ENCODE measurements at places on chromosomes 7 and 10.

- peak; percentile 79 for DNase-seq
These were observed 24.9 kb downstream of the NRBF2 start for GRCh38 chr10:63157845-63158624.

DNA sequence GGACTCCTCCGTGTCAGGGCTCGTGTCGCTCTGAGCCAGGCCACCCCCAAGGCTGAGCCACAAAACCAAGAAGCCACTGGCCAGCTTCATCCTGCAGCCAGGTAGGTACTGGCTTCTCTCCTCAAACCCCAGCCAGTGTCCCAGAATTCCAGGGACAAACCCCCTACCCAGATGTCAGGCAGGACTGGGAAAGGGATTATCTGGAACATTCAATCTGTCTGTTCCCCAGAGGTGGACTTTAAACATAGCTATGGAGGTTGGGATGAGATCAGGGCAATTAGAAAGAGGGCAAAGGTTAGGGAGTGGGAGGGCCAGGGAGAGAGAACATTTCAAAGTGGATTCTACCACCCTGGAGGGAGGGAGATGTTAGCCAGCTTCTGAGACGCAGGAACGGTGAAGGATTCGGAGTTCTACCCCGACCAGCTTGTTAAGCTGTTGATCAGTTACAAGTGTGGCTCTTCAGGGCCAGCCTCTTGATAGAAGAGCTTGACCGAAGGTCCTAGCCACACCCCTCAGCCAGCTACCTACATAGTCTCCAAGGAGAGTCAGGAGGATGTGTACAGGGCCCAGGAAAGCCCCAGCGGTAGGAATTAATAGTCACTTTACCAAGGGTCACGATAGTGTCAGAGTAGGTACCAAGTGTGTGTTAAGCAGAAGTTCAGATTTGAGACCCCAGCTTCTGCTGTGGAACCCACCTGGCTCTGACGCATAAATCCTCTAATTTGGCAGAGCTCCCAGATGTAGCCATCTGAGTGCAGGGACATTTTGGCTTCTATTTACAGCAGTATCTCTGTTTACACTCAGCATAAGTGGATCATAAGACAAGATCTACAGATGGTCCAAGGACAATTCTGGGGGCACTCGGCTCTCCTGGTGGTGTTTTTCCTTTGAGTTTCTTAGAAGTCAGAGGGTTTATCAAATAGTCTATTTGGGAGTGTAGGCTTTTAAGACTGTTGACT lies at the start of gene PLA2G12B:
PLA2G12B (minus strand) TSS at position 211 of the 959 bp plus-strand sequence; CDS start at position 90, 121 bp downstream.
- DNase-seq = no peak

GRCh38 chr7:55073976-55074528 lies 55.2 kb downstream of the EGFR start:
- peak; percentile 3 for DNase-seq

DNA sequence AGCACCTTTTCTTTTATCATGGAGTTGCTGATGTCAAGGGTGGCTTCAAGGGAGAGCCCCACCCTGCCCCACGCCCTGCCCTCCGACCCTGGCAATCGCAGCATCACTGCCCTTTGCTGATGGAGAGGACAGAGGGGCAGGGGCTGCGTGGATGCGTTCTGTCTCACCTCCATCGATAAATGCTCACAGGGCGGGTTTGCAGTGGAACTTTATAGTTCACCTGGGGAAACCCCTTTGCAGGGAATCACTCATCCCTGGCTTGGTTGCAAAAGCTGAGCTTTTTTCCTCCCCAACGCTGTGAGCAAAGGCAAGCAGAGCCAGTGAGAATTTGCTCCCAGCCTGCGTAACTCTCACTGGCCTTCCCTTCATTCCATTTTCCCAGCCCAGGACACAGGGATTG lies 176.8 kb downstream of the WDR37 start:
- DNase-seq = no peak

GRCh38 chr7:21370283-21370982 lies 57.5 kb upstream of the SP4 start:
- DNase-seq = peak; percentile 12

GRCh38 chr10:122290334-122290733 lies 19.2 kb downstream of the BTBD16 start:
- no peak for DNase-seq

GRCh38 chr10:132409667-132410028 lies 12.6 kb downstream of the PWWP2B start:
- DNase-seq = no peak

- DNase-seq = no peak
These were observed 172.2 kb upstream of the FERD3L start for GRCh38 chr7:19317461-19317860.

DNA sequence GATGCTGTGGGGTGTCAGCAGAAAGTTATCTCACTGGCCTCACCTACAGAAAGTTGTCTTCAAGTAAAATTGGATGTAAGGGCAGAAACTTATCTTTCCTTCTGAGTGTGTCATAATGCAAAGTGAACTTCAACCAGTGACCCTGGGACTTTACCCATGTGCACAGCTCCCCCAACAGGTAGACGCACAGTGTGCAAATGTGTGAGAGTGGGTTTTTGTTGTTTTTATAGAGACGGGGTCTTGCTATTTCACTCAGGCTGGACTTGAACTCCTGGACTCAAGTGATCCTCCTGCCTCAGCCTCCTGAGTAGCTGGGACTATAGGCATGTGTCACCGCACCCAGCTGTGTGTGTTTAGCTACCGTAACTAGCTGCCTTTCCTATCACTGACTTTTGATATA lies 6.4 kb upstream of the KAZALD1 start:
- DNase-seq = no peak

GRCh38 chr10:102629661-102630614 lies 14.3 kb upstream of the TRIM8 start:
- DNase-seq = no peak

- DNase-seq = no peak
These were observed 7.4 kb downstream of the ARHGAP21 start for GRCh38 chr10:24716295-24716694.

- DNase-seq = no peak
These were observed 542.0 kb downstream of the TNS3 start for GRCh38 chr7:47039904-47040303.

- DNase-seq = no peak
These were observed 18.0 kb downstream of the DNTT start for GRCh38 chr10:96322275-96322674.

- no peak for DNase-seq
These were observed 1.9 kb upstream of the KPNA7 start for GRCh38 chr7:99209781-99210180.

- DNase-seq = no peak
These were observed 42.1 kb downstream of the ST8SIA6 start for GRCh38 chr10:17412323-17412722.

DNA sequence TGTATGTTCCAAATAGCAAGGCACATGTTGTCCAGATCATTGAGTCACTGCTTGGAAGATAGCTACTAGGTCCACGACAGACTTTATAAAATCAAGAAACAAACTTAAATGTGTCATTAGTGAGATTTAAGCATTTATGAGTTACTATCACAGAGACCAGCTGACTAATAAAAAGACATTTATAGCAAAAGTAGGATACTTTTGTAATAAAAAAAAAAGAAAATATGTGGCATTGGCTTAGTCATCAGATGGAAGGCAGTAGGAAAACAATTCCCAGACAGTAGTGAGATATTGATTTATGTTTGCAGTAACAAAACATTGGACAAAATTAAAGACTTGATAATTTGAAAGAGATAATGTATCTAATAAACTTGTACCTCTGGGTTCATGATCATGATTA lies 881.0 kb upstream of the LRRN3 start:
- no peak for DNase-seq

- no peak for DNase-seq
These were observed 19.2 kb downstream of the LEP start for GRCh38 chr7:128260069-128260795.

- DNase-seq = no peak
These were observed 438.6 kb upstream of the MGMT start for GRCh38 chr10:129028451-129028850.

- DNase-seq = no peak
These were observed 114.2 kb upstream of the FAM180A start for GRCh38 chr7:135862586-135863340.

DNA sequence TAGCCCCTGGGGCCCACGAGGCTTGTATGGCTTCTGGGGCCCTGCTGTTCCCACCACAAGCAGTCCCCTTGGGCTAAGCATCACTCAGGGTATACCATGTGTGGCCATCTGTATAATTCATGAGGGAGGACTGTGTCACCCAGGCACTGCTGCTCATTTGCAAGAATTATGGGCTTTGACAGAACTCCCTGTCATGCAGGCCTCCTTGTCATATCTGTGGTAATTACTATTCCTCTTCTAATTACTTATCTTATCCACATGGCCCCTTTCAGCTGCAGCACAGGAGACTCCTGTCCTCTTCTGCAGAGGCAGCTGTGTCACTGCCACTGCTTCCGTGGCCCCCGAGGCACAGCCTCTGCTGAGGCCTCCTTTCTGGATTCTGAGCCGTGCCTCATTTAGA lies 46.3 kb downstream of the LRMDA start:
- no peak for DNase-seq

DNA sequence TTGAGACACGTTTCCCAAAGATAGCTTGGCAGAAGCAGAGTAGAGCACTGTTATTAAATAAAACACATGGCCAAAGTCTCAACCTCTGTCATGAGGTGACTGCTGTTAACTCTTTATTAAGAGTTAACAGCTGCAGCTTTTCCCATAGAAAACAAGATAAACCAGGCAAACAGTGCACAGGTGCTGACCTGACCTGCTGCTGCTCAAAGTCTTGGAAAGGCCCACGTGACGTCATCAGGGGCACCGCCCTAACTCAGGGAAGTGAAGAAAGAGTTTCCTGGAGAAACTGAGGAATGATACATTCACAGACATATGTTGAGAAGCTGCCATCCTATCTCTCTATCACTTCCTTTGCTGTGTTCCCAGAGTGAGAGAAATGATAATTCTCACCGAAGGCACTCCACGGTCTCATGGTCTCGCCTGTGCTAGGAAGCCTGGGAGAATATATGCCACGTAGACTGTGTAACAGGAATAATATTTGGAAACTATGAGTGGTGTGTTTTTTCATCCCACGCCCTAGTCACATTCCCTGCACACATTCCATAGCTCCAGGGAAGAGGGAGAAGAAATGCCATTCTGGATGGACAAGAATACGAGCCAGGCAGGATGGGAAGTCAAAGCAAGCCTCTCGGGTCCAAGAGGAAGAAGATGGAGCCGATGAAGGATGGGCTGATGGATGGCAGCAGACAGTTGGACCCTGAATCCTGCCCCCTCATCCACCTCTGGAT lies 146.2 kb upstream of the NFE2L3 start:
- DNase-seq = no peak

DNA sequence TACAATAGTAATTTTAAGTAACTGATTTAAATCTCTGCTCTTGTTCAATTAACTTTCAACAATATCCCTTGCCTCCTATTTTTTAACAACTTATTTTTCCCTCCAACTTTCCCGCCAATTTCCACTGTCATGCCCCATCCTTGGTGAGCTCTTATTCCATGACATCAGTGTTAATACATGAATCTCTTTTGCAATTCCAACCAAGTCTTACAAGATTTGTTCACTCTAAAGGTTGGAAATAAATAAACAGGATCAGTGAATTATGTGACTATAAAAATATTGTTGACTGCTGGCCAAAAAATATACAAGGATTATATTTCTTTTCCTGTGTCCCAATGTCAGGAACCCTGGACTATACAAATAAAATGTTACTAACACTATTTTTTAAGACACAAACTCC lies 21.0 kb upstream of the AGMO start:
- DNase-seq = no peak

- no peak for DNase-seq
These were observed 128.4 kb upstream of the PALS2 start for GRCh38 chr7:24444666-24445440.

DNA sequence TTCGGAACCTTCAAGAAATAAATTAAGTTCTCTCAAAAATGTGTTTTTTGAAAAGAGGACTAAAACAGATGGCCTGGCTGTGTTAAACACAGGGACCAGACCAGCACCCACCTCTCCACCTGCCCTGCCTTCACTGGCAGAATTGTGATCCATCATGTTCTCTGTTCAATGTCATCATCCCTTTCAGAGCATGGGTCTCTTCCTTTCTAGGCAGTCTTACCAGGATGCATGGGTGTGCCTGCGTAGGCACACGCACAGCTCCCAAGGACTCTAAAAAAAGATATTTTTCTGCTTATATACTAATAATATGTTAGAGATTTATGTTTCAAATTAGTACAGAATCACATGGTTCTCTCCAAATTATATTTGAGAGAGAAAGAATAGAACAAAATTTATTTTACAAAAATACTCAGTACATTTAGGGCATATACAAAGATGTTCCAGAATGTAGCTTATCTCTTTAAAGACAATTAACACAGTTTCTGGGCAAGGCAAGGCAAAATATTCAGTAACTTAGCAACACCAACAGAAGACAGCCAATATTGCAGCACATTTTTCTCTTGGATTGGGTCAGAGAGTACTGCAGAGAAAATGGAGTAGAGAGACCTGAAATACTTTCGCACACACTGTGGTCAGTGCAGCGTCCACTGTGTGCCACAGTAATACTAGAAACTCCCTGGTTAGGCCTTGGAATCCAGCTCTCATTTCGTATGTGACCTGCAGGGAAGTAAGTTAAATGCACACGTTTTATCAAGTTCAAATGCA lies 52.8 kb downstream of the EGFR start:
- DNase-seq = no peak

DNA sequence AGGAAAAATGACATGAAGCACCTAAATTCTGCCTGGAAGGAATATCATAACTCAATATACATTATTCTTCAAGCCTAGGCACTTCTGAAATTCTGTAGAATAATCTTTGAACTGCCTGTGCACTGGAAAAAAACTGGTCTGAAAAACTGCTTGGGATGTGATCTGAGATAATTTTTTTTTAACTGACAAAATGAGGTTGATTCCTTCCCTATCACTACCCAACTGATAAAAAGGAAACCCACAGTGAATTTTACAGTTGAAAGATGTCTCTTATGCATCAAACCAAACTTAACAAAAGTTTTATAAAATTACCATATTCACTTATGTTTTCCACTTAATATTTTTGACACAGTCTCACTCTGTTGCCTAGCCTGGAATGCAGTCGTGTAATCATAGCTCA lies 67.2 kb upstream of the FAM133B start:
- DNase-seq = no peak

- peak; percentile 54 for DNase-seq
These were observed 60.3 kb upstream of the IL6 start for GRCh38 chr7:22666732-22667131.

GRCh38 chr10:76026176-76026771 lies 594.9 kb downstream of the LRMDA start:
- DNase-seq = no peak

- DNase-seq = peak; percentile 24
These were observed 102.8 kb downstream of the CHN2 start for GRCh38 chr7:29297194-29297890.

GRCh38 chr7:29483219-29484104 lies 80.2 kb upstream of the PRR15 start:
- DNase-seq = no peak

GRCh38 chr7:1942243-1942940 lies 272.3 kb downstream of the ELFN1 start:
- peak; percentile 44 for DNase-seq

DNA sequence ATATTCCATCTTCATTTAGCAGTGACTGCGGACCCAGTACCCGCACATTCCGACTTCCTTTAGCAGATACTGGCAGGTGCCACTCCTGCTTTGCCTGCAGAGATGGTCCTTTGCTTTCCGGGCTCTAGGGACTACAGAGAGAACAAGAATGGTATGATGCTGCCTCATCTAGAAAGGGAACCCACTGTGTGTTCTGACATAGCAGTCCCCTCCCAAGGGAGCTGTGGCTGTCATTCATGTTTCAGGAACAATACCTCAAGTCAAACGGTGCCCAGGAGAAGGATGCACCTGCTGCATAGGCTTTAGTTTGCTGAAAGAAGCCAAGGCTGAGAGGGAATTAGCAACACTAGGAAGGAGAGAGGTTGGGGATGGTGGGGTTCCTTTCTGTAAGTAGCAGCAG lies 15.9 kb upstream of the TMEM72 start:
- no peak for DNase-seq
